T-helper 9 cell (primary cell): ENCODE measurements at places on chromosomes 3 and 15.

DNA sequence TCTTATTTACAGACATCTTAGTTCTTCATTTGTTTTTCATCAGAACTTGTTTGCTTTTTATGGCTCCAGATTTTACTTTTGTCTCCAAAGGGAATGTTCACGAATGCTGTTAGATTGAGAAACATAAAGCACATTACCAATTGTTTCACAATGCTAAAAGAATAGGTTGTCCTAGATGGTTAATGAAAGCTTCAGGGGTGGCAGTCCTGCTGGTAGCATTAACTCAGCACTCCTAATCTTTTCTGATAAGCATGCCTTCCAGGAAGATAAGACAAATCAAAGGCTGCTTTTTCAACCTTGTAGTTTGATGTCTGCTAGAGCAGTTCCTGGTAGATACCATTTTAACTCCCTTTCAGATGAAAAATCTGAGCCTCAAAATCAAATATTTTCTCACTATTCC is 619.4 kb downstream of the PYDC2 start:
- no peak for DNase-seq

DNA sequence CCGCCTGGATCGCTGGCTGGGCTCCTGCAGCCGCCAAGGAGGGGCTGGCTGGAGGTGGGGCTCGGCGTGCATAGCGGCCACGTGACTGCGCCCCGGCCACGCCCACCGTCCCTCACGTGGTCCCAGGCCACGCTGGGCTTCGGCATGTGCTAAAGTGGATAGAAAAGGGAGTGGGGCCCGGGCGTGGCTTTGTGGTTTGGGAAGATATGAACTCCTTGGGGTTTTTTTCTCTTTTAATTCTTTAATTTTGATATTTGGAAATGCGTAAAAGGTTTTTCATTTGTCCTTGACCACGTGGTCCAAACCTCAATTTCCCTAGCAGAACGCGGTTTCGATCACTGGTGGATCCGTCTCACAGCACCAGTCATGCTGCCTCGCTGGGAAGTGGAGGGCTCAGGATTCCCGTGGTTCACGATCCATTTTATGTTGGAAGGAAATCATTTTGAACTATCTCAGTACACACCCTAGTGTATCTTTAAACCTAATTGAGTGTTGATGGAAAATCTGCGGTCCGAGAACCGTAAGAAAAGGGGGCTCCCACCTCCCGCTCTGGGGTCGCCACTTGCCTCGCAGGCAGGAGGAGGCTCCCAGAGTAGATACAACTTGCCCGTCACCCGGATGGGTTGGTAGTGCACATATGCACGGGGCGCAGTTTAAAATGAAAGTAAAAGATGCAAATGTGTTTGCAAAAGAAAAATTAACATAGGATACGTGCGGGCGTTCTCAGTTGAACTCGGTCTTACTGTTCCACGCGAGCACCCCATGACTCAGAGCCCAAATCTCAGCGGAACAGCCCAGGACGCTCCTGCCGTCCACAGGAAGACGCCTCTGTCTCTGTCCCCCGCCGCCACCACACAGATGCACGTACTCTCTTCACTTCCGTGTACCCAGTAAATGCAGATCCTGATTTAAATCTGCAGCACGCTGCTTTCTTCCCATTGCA is 141.9 kb downstream of the PGPEP1L start:
- peak; percentile 52 for DNase-seq

DNA sequence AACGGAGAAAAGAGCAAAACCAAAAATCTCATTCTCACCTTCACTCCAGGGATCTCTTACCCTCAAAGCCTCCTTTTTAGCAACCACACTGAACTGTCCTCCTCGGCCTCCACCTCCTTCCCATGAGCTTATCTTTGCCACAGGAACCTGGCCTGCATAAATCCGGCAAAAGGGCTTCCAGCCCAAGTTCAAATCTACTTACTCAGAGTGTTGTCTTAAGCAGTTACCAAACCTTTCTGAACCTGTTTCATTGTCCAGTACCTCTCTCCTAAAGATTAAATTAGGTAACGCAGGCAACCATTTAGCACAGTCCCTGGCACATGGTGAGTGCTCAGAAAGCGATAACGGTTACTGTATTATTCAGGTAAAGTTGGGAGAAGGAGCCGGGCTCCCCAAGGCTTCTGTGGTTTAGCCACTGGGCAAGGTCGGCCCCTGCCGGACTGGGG is 777 bp downstream of the CIB1 start:
- DNase-seq, result no peak

DNA sequence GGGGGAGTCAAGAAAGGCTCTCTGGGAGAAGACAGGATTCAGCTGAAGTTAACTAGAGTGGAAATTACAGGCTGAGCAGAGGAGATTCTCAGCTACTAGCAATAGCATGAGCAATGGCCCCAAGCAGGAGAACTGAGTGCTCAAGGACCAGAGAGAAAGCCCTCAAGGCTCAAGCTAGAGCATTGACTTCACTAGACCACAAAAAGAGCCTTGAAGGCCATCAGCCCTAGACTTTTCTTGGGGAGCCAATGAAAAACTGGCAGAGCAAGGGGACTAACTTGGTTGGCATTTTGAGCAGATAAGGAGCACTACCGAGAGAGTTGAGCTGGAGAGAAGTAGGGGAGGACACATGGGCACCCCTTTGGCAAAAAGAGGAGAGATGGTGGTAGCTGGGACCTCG is 277.6 kb downstream of the FEZF2 start:
- DNase-seq, result no peak

- DNase-seq, result no peak
These were observed 411.2 kb downstream of the SHQ1 start for GRCh38 chr3:72436863-72437592.

- no peak for DNase-seq
These were observed 268.0 kb upstream of the TBL1XR1 start for GRCh38 chr3:177465257-177465642.

DNA sequence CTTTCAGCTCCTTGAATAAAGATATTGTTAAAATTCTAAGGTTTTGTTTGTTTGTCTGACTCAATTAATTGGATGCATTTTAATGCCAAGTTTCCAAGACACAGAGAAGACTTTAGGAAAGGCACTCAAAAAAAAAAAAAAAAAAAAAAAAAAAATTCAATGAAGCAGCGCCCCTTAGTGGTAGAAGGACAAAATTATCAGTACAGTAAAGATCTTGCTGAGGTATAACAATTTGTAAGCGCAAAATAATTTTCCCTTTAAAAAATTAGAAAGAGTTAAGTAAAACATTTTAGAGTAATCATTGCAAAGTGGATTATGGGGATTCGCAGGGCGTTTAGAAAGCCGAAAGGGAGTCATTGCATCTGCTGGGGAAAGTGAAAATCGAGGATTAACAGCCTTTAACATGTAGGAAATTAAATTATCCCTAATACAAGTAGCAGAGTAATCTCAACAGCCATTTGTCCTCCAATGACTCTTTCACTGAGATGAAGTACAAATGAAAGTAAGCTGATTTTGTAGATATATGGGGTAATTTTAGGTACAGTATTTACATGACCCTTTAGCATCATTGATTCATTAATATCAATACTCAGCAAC is 5.8 kb upstream of the DIS3L start:
- DNase-seq, result no peak

DNA sequence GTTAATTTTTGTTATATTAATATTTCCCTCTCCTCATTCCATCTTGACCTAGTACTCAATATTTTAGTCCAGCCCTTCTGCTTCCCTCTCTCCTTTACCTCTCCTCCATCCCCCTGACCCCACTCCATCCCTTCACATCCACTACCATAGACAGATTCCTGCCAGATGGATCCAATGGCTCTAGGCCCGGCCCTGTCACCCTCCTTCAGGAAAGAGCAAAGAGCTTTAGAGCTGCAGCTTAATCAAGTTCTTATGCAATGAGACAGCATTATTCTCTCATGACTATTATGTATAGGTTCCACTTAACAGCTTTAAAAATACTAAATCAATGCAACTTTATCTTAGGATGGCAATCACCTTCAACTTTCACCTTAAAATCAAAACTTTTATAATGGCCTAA is 200.7 kb upstream of the TTC14 start:
- DNase-seq, result no peak

GRCh38 chr15:66855041-66855440 is 153.0 kb downstream of the SMAD6 start:
- no peak for DNase-seq

DNA sequence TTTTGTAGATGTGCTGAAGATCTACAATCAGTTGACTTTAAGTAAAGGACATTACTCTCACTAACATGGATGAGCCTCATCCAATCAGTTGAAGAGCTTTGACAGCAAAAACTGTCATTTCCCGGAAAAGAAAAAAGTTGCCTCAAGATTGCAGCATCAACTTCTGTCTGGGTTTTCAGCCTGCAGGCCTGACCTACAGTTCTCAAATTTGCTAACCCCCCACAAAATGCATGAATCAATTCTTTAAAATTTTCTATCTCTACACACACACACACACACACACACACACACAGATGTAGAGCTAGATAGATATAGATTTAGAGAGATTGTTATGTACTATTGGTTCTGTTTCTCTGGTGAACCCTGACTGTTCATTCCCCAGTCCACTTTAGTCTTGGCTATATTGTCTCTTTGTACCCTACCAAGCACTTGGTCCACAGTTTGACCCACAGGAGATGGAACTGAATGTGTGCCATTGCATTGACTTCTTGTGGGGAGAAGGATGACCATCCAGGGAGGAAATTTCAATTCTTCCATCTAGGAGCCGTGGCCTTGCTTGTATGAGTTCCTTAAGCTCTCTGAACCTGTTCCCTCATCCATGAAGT is 228.3 kb downstream of the CLSTN2 start:
- no peak for DNase-seq

GRCh38 chr15:67755936-67756335 is 69.4 kb upstream of the SKOR1 start:
- no peak for DNase-seq

- no peak for DNase-seq
These were observed 17.4 kb upstream of the VGLL4 start for GRCh38 chr3:11661052-11661656.

GRCh38 chr3:172914854-172915253 is 164.3 kb downstream of the ECT2 start:
- no peak for DNase-seq

DNA sequence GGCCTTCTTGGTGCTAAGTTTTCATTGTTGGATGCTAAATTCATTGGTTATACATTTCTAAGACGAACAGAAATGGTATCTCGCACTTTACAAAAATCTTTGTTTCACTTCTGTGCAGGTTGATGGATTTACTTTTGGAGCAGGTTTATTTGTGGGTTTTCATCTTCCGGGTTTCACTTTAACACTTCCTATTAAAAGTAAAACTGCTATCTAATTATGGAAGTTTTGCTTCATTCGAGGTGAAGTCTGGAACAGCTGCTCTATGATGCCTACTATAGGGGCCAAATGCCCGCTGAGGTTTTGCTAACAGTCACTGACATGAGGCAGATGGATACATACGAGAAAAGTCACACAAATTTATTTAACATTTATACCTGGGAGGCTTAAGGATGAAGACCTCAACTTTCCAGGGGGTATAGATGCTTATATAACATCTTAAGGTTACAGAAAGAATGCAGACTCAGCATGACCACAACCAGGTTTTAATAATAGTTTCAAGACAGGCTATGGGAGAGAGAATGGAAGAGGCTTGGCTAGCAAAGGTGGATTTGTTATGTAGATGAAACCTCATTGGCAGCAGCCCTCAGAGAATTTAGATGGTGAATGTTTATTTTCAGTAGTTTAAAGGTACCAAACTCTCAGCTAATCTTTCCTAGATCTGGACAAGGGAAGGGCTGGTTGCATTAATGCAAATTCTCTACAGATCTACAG is 54.2 kb downstream of the OSTN start:
- no peak for DNase-seq

GRCh38 chr3:192207651-192208050 is 519.7 kb downstream of the FGF12 start:
- DNase-seq, result no peak

GRCh38 chr15:70509282-70509662 is 254.1 kb downstream of the UACA start:
- DNase-seq, result no peak

DNA sequence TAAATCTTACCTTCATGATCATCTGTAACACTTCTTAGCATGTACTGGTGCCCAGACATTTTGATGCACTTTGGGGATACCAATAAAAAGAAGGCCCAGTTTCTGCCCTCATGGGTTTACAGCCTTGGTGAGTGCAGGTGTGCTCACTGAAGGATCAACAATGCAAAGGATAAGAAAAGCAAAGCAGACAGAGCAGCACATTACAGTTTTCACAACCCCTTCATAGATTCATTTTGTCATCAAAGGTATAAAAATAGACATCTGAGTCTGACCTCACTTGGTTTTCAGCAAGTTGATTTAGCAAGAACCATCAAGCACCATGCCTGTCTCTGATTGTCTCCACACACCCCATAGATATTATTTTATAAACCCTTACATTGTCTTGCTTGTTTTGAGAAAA is 77.6 kb downstream of the BFSP2 start:
- DNase-seq, result no peak

DNA sequence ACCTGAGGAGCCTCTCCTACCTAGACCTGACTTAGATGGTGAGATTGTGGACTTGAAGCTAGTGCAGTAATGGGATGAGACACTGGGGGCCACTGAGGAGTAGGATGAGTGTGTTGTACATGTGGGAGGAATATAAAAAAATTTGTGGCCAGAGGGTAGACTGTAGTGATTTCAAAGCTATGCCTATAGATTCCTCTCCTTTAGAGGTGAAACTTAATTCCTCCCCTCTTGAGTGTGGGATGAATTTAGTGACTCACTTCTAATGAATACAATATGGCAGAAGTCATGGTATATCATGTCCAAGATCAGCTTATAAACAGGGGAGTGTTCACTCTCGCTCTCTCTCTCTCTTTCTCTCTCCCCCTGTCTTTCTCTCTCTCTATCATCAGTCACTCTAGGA is 6.7 kb downstream of the ZNF860 start:
- DNase-seq, result no peak

DNA sequence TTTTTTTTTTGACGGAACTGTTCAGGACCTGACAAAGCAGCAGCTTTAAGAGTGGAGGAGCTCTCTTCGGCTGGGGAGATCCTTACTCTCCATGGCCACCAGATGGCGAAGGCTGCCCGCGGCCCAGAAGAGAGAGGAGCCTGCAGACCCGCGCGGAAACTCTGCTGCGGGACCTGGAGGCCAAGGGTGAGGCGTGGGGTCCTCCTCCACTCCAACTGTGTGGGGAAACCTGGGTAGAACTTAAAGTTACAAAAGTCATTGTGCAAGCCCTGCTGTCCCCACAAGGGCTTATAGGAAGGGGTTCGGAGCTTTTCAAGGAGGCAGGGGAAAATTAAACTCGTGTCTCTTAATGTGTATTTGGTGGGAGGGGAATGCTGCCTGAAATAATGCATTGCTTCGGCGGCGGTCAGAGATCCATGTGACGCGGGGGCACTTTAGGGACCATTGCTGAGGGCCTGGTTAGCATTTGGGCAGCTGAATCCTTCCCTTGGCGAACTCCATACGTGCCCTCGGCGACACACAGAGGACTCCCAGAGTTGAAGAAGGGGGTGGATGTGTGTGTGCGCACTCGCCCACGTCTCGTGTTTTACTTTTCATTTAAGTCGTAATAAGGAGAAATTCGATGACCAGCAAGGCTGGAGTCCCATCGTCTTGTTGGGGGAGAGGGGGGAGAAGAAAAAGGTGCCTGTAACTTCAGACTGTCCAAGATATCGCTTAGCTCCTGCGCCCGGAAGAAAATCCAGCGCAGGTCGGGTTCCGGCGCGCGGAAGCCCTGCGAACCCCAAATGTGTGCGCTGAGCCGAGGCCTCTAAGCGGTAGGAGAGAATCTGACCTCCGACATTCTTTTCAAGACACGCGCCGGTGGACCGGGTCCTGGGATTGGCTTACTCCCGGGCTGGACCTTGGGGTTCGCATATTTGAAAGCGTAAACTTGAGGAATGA is 9.7 kb downstream of the EOMES start:
- DNase-seq, result peak; percentile 65
